ENCODE measurements at places on chromosomes 5 and 9.

GRCh38 chr5:316210-317085 lies 5.1 kb upstream of the AHRR start:
- no peak for DNase-seq

GRCh38 chr5:31213705-31214121 lies 20.2 kb downstream of the CDH6 start:
- no peak for DNase-seq

DNA sequence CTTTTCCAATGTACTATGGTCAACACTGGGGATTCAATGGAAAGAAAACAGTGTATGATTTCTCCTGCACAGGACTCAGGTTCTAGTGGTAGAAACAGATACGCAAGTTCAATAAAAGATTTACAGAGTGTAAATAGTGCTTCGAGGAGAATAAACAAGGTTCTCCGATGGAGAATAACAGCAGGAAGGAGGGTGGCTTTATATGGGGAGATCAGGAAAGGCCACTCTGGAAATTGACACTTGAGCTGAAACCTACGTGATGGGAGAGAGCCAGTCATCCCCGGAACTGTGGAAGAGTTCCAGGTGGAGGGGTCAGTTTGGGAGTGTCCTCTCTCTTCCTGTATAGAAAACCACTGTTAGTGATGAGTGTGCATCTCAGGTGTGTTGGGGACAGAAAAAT lies 65.9 kb downstream of the GARNL3 start:
- DNase-seq: no peak

- no peak for DNase-seq
Observed at GRCh38 chr5:85614489-85614888, 1003.3 kb upstream of the COX7C start.

GRCh38 chr5:9621379-9621903 lies 8.7 kb downstream of the TAS2R1 start:
- peak; percentile 56 for DNase-seq

DNA sequence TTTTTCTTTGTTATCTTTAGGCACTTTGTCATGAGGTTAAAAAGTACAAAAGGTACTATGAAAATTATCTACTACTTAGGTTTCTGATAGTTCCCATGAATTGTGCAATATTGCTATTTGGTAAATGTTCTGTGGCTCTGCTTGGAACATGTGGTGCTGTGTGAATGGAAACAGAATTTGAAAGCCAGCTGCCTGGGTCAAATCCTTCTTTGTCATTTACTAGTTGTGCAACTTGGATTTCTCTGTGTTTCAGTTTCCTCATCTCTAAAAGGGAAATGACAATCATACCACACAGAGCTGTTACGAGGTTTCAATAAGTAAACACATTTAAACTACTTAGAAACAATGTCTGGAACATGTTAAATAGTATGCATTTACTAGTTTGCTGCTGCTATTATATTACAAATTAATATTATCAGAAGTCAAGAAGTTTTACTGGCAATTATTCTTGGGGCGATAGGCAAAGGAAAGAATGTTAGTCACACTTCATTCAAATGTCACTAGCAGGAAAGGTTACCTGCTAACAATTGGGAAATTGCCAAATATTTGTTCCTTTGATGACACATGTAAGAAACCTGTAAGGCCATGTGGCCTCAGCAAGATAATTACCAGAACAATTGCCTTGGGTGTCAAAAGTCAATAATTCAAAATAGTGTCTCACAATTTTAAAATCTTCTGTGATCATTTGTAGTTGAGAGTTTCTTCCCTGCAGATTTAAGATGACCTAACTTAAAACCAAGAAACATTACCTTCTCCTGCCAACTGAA lies 184.8 kb downstream of the KIAA0825 start:
- no peak for DNase-seq

DNA sequence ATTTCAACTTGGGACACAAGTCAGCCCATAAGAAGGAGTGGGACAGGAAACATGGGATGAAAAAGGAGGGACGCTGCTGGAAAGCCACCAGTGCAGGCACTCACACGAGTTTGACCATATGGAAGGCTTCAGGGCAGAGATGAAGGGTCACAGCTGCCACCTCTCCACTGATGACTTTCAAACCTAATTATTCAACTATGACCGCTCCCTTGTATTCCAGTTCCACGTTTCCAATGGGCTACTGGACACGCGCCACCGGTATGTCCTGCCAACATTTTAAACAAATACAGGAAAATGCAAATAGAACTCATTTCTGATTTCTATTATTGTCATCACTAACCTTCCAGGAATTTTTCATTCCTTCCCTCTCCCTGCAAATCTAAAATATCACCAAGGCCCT lies 134.7 kb downstream of the SLC1A3 start:
- no peak for DNase-seq

DNA sequence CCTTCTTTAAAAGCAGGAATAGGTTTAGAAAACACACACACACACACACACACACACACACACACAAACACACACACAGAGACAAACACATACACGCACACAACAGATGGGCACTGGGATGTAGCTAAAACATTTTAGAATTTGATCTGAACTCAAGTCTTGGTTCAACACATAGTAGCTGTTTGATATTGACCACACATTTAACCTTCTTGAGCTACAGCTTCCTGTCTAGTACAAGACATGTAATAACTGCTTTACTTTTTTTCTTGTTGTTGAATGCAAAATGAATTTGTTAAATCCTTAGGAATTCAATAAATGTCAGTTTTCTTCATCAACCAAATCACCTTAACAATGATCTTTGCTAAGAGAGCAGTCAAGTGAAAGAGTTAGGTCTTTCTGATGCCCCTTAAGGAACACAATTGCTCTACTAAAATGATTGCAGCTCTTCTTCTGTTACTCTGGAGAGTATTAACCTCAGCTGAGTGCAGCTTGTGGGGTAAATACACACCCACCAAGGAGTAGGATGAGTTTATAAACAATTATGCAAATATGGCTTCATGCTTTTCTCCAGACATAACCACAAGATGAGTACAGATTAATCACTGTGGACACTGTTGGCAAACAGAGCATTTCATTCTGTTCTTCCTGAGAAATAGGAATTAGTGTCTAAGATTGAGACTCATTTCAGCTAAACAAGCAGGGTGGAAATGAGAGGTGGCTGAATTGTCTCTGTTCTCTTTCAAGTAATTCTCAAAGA lies 302.9 kb upstream of the PAPPA start:
- no peak for DNase-seq

DNA sequence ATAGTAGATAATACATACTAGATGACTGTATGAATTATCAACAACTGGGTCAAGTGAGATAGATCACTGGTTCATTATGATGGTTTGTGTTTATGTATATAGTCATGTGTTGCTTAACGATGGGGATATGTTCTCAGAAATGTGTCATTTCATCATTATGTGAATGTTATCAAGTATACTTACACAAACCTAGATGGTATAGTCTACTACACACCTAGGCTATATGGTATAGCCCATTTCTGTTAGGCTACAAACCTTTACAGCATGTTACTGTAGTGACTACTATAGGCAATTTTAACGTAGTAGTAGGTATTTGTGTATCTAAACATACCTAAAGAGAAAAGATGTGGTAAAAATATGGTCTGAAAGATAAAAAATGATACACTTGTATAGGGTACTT lies 31.0 kb downstream of the TMEM38B start:
- no peak for DNase-seq

GRCh38 chr5:53173083-53173482 lies 63.5 kb upstream of the MOCS2 start:
- no peak for DNase-seq

GRCh38 chr5:140118302-140118936 lies 4.5 kb downstream of the PURA start:
- DNase-seq: no peak

All from SK-N-SH (cell line).